ENCODE measurements at places on chromosomes 11 and 22.
A peak's percentile ranks its signal among the peaks of the same experiment; 100 is the strongest.

DNA sequence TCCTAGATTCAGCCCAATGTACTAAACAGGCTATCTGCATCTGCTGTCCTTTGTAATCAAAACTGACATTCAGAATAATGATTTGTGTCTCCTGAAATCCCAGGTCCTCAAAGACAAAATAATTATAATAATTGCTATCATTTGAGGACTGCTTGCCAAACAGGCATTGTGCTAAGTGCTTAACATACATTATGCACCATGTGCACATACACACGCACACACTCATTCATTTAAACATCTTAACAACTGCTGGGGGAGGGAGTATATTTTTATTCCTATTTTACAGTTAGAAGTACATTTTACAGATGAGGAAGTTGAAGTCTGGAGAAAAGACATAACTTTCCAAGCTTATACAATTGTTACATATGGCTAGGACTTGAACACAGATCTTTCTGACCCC, 308.0 kb upstream of the ZC3H12C start:
- DNase-seq, result no peak

DNA sequence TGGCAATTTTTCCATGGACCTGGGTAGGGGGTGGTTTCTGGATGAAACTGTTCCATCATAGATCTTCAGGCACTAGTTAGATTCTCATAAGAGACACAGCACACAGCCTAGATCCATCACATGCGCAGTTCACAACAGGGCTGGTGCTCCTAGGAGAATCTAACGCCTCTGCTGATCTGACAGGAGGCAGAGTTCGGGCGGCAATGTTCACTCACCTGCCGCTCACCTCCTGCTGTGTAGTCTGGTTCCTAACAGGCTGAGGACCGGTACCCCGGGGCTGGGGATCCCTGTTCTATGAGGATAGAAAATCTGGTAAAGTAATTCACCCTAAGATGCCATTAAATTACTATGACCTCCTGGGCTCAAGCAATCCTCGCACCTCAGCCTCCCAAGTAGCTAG, 318.0 kb downstream of the KIRREL3 start:
- no peak for DNase-seq

DNA sequence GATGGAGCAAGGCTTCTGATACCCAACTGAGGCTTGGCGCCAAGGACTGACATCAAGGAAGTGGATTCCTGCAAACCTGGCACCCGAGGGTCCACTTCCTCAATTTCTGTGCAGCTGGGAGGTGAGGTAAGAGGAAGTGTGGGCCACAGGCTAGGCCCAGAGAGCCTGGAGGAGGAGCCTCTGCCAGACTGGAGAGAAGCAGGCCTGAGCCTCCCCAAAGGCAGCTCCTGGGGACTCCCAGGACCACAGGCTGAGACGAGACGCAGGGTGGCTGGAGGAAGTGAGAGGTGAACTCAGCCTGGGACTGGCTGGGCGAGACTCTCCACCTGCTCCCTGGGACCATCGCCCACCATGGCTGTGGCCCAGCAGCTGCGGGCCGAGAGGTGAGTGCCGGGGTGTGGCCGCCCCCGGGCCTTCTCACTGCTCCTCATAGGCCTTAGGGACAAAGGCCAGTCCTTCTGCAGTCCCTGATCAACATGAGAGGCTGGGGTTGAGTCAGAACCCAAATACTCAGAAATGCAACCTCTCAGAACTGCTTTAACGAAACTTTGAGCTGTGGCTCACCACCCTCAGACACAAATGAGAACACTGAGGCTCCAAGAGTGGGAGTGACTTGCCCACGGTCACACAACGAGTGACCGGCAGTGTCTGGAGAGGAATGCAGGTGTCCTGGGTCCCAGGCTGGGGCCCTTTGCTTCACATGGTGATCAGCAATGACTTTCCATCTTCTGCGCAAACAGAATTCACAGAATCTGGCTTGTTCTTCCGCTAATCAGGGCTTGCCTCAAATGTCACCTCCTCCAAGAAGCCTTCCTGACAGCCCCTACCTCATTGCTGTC, at the start of gene NCF4:
Gene NCF4, plus strand, starts transcription at position 186 of the 839 bp plus-strand sequence. Its CDS starts 166 bp downstream, at position 352.
- DNase-seq, result no peak

- no peak for DNase-seq
Observed at GRCh38 chr22:24696551-24697001, 77.9 kb downstream of the PIWIL3 start.

DNA sequence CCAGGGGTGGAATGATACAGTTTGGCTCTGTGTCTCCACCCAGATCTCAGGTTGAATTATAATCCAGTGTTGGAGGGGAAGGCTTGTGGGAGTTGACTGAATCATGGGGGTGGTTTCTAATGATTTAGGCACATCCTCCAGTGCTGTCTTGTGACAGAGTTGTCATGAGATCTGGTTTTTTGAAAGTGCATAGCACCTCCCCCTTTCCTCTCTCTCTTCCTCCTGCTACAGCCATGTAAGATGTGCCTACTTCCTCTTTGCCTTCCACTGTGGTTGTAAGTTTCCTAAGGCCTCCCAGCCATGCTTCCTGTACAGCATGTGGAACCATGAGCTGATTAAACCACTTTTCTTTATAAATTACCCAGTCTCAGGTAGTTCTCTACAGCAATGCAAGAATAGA, 45.1 kb downstream of the THAP12 start:
- DNase-seq, result no peak

- no peak for DNase-seq
Observed at GRCh38 chr22:41471568-41471967, 2.7 kb downstream of the ACO2 start.

GRCh38 chr11:76678321-76678720, 7.8 kb upstream of the LRRC32 start:
- no peak for DNase-seq

GRCh38 chr11:16806791-16807190, 68.3 kb downstream of the C11orf58 start:
- no peak for DNase-seq

DNA sequence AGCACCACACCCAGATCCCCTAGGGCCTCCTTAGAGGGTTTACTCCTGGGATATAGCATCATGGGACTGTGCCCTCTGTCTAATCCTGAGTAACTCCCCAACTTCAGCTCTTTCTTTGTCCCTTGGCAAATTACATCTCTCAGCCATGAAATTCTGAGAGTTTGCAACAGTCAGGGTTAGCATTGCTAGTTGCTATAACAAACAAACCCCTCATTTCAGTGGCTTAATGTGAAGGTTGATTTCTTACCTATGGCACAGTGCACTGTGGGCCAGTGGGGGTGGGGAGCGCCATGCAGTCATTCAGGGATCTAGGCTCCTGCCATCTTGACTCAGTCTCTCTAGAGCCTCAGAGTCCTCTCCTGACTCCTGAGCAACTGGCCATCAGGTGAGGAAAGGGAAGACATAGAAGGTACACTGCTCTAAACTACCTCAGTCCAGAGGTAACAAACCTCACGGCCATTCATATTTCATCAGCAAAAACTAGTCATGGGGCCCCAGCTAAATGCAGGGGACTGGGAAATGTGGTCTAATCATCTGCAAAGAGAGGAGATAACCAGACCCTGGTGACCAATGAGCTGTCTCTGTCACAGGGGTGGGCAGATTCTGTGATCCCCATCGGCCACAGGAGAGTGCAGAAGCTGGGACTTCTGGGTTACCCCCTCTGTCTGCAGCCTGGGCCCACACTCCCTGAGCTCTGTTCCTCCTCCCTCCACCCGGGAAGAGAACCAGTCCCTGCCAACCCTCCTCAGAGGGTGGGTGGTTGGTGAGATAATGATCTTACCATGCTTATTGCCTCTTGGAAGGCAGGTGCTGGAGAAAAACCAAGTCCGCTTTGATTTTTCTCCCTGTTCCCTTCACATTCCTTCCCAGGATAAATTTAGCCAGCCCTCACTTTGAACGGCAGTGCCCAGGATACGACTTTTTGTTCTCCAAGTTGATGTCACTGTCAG, 17.5 kb downstream of the PRG3 start:
- no peak for DNase-seq

- peak; percentile 37 for DNase-seq
Observed at GRCh38 chr11:86990515-86990914, 35.3 kb upstream of the FZD4 start.

GRCh38 chr11:59678118-59678812, 9.4 kb upstream of the PATL1 start:
- DNase-seq, result no peak

DNA sequence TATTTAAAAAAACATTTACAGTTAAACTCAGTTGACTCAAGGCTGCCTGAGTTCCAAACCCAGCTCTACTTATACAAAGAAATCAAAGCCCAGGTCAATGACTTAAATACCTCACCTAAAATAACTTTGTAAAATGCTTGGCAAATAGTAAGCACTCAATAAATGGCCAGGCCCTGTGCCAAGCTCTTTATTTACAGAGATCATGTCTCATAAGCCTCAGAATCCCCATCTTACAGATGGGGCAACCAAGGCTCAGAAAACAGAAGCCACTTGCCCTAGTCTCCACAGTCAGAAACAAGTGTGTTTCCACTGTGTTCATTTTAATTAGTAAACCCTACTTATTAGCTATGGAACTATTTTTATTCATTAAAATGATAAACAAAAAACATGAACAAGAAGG, 30.5 kb upstream of the TTC28 start:
- no peak for DNase-seq

GRCh38 chr11:76515494-76515893, 70.7 kb downstream of the EMSY start:
- DNase-seq, result no peak

GRCh38 chr11:76160856-76161255, 45.4 kb downstream of the WNT11 start:
- no peak for DNase-seq

GRCh38 chr22:44668190-44668885, 33.7 kb upstream of the PRR5 start:
- DNase-seq, result no peak

DNA sequence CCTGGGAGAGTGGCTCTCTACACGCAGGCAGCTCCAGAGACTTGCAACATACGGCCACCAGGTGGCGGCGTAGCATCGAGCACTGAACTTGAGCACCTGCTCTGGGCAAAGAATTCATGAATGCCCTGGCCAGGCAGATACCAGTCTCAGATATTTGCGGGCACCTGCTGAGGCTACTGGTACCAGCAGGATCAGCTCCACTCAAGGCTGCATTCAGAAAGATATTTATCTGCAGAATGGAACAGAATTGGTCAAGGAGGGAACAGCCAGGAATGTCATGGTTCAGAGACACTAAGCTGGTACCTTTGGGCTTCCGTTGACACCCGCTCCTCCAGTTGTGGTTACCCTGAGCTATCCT, 10.8 kb upstream of the CCDC86 start:
- DNase-seq, result peak; percentile 76

DNA sequence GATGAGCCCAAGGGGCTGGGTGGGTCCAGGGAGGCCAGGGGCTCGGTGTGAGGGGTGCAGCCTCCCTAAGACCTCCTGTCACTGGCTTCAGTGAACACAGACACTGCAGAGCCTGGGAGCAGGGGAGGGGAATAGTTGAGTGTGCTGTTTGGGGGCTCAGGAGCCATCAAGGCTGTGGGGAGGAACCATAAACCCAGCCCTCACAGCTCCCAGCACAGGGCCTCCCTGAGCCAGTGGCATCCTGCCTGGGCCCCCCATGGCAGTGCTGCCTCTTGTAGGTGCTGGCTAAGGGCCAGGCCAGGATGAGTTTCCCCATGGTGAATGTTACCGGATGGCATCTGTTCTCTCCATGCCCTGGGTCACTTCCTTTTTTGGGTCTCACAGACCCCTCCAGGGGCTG, 25.5 kb downstream of the KCNJ5 start:
- no peak for DNase-seq

DNA sequence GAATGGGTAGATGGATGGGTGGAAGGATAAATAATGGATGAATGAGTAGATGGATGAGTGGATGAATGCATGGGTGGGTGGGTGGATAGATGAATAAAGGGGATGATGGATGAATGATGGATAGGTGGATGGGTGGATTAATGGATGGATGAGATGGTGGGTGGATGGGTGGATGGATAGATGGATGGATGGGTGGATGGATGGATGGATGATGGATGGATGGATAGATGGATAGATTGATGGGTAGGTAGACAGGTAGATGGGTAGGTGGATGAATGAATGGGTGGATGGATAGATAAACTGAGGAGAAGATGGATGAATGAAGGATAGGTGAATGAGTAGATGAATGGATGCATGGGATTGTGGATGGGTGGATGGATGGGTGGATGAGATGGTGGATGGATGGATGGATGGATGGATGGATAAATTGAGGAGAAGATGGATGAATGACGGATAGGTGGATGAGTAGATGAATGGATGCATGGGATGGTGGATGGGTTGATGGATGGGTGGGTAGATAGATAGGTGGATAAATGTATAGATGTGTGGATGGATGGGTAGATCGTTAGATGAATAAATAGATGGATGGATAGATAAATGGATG, 331.3 kb downstream of the MN1 start:
- no peak for DNase-seq

GRCh38 chr11:70642266-70642665, 243.9 kb downstream of the CTTN start:
- peak; percentile 63 for DNase-seq

- no peak for DNase-seq
Observed at GRCh38 chr11:122599434-122599833, 56.1 kb upstream of the UBASH3B start.

DNA sequence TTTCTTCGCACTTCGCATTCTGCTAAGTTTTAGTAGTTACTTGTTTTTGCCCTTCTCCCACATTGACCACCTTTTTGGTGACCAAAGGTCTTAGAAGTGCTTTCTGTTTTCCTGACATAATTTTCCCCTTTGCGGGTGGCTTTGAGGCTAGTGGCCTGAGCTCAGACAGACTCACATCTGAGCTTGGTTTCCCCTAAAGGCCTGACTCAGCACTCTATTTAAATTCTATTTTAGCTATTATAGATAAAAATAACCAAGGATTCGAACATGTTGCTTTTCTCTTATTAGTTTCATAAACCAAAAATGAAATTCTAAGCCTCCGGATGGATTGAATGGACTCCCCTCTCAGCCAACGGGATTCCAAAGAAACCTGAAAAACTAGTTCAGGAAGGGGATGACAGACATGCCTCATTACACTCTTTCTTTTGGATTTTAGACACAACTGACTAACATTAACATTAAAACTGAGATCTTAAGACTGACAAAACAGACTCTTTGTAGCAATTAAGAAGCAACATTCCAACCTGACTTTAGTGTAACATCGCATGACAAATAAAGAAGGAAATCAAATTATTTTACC, 258.5 kb downstream of the LUZP2 start:
- DNase-seq, result no peak

DNA sequence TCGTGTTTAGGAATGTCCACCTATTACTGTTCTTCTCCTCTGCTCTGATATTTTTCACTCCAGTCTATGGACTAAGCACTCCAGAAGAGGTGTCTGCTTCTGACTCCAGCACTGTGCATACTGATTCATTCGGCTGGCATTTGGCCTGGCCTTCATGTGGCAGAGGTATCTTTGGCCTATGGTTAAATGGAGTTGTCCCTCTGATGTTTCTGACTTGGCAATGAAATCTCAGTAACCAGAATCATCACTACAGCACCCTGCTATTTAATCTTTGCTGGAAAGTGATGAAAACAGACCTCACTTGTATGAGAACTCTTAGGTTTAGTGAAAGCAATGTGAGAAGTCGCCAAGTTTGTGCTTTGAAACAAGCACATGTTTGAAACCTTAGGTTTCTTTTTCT, 155.2 kb downstream of the MAML2 start:
- DNase-seq, result no peak

Measured in NCI-H526 treated with DMSO at 0.1 percent for 48 hours (cell line).